ENCODE measurements at places on chromosomes 13 and 19.
A peak's percentile ranks its signal among the peaks of the same experiment; 100 is the strongest.

DNA sequence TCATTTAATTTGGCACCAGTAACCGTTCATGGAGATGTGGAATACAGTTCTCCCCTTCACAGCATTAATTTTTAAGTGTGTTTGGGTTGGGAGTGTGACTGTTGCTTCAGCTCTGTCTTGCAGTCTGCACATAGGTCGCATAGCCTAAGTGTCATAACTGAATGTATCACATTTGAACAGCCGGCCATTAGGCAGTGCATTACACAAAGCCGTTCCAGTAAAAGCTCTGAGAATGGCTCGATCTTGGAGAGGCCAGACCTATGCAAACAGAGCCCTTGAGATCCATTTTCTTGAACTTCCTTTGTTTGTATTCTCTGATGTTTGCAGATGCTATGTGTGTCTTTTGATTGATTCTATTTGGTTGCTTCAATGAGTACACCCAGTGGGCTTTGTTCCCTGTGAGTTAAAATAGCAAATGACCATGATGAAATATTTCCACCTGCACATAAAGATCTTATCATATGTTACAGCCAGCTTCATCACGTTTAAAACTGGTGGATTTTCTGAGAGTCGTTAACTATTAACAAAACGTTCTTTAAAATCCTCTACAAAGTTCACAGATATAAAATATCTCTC lies 1104.9 kb upstream of the SLC10A2 start:
- H3K4me3 ChIP-seq: no peak overlapping the region
- no peak for DNase-seq
- no peaks in the 10 kb centered on the region for H3K27me3 ChIP-seq
- no peaks in the 10 kb centered on the region for H3K4me1 ChIP-seq

GRCh38 chr19:33163481-33163880 lies 30.6 kb upstream of the LRP3 start:
- H3K4me1 ChIP-seq: no peaks in the 10 kb centered on the region
- no peaks in the 10 kb centered on the region for H3K27me3 ChIP-seq
- no peak overlapping the region for H3K4me3 ChIP-seq
- H3K27ac ChIP-seq: no peak overlapping the region
- no peak for DNase-seq
- H3K36me3 ChIP-seq: no peaks in the 10 kb centered on the region

GRCh38 chr13:41962994-41963393 lies 2.1 kb upstream of the VWA8 start:
- no peak overlapping the region for H3K27ac ChIP-seq
- no peaks in the 10 kb centered on the region for H3K27me3 ChIP-seq
- DNase-seq: no peak
- H3K4me3 ChIP-seq: no peak overlapping the region
- H3K36me3 ChIP-seq: no peaks in the 10 kb centered on the region

DNA sequence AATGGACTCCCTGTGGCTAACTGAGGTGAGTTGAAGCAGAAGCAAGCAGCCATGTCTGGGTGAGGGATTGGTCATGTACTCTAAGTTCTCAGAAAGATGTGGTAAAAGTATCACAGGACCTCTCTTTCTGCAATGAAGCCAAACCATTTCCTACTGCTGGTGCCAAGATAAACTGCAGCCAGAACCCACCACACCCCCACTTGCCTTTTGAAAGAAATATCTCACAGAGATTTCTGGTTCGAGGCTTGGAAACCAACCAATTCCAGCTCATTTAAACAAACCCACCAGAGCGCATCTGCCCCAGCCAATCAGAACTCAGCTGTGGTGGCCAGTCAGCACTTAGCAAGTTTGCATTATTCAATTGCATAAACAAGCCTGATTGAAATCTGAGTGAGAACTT lies 204.5 kb upstream of the ATXN8OS start:
- no peak overlapping the region for H3K4me3 ChIP-seq
- H3K27me3 ChIP-seq: no peaks in the 10 kb centered on the region
- DNase-seq: no peak
- no peaks in the 10 kb centered on the region for H3K36me3 ChIP-seq

GRCh38 chr19:40724855-40725254 lies 7.9 kb downstream of the ITPKC start:
- H3K4me1 ChIP-seq: no peaks in the 10 kb centered on the region
- peak overlapping the region; percentile 17 for H3K4me3 ChIP-seq
- H3K36me3 ChIP-seq: peaks cover 4% of the 10 kb centered on the region

GRCh38 chr13:113889467-113889866 lies 25.6 kb upstream of the GAS6 start:
- H3K4me1 ChIP-seq: no peaks in the 10 kb centered on the region
- no peak overlapping the region for H3K4me3 ChIP-seq
- H3K27me3 ChIP-seq: no peaks in the 10 kb centered on the region
- H3K27ac ChIP-seq: no peak overlapping the region
- H3K36me3 ChIP-seq: no peaks in the 10 kb centered on the region

Data from breast epithelium (tissue), 4 donors.